RPMI7951 (cell line): ENCODE measurements at places on chromosomes 6 and 20.

DNA sequence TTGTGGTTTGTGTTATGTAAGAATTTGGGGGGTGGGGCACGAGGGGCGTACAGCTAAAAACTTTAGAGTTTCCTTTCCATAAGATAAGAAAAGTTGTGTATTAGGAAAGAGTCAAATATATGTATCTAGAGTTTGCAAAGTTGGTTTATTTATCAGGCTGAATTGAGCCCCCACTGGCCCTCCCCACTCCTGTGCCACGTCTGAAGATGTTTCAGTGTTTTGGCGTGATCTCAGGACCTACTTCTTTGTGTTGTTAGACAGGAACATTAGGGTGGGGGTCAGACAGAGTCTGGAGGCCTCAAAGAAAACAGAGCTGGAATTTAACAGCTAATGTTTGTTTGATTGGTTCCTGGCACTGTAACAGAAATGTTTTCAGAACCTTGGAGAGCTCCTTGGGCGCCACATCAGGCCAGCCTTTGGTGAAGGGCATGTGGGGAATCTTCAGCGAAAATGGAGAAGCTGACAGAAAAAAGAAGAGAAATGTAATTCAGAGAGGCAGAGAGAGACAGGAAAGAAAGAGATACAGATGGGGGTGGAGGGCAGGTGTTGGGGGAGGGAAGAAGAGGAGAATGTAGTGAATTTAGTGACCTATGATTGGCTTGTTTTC lies 674 bp downstream of the NRSN1 start:
- peak; percentile 36 for DNase-seq

DNA sequence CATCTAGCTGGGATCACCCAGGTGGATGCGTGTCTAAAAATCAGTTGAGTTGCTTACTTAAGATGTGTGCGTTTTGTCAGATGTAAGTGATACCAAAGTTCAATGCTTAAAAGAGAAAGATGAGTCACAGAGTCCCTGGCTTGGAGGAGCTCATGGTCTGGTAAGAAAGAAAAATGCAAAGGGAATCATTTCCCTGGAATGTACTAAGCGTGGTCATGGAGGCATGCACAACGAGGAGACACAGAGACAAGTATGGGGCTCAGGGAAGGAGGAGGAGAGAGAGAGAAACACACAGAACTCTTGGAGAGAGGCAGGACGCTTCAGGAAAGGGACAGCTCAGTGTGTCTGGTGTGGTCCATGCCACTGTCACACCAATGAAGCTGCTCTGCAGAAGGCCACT lies 186.9 kb upstream of the GMDS start:
- DNase-seq: peak; percentile 75

GRCh38 chr6:34486106-34486740 lies 20.3 kb downstream of the PACSIN1 start:
- no peak for DNase-seq

DNA sequence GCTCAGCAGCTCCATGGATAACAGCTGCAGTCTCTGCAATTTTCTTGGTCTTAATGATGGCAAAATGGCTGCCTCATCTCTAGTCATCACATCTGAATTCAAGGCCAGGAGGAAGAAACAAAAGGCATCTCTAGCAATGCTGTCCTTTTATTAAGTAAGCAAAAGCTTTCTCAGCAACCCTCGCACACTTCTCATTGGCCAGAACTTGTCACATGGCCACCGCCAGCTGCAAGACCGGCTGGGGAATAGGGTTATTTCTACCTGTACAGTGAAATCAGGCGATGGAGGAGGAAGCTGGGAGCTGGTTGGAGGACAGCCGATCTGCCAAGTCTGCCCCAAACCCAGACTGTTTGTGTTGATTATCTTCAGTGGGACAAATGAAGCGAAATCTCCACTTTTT lies 33.4 kb downstream of the ANKRD60 start:
- no peak for DNase-seq

- peak; percentile 14 for DNase-seq
Measured at GRCh38 chr20:8601542-8601912, 467.4 kb upstream of the PLCB4 start.

DNA sequence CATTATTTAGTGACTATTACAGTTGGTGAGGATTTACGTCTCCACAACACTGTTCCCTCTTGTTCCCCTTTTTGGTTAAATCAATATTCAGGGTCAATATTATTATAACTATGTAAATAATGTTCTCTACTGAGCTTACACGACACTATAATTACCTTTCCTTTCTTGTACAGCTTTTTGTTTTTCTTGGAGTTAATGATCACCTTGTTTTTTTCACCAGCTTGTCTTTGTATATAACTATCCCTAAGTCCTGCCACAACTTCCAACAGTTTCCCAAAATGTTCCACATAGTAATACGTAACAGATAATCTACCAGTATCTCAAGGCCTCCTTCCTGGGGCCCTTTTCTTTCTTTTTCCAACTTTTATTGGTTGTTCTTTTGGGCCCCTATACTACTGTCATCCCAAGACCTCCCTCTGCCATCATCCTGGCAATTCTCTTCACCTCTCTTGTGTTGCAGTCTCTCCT lies 142.0 kb upstream of the SOX4 start:
- no peak for DNase-seq

GRCh38 chr6:158338311-158339112 lies 26.2 kb downstream of the TULP4 start:
- DNase-seq: no peak

DNA sequence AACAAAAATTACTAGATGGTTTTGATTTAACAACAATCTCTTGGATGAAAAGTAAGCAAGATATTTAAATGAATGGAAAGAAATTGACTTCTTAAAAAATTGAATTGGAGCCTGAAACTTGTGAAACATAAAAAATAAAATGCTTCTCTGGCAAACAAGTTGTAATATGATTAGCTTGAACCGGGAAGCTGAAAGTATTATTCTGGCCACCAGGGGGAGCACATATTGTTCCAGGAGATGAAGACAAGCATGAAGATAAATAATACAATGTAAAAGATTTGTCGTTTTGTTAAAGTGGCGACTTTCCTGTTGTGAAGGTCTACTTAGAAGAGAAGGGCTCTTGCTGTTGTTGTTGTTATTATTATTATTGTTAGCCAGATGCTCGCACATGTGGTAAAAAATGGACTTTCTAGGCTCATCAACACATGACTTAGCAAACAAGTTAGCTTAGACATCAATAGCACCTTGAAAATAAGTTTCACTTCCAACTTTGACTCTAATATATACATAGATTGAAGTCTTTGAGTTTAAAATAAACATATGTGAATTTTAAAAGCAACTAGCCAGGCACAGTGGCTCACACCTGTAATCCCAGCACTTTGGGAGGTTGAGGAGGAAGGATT lies 14.2 kb downstream of the PAX1 start:
- peak; percentile 63 for DNase-seq

- DNase-seq: peak; percentile 58
Measured at GRCh38 chr20:48008850-48009515, 223.7 kb upstream of the SULF2 start.

GRCh38 chr20:3174442-3175261 lies 1.3 kb upstream of the LZTS3 start:
- peak; percentile 12 for DNase-seq

- no peak for DNase-seq
Measured at GRCh38 chr6:139922236-139922635, 547.8 kb upstream of the CITED2 start.

GRCh38 chr20:37711994-37712964 lies 18.4 kb downstream of the CTNNBL1 start:
- no peak for DNase-seq

- DNase-seq: no peak
Measured at GRCh38 chr6:156396791-156397418, 380.3 kb upstream of the ARID1B start.

GRCh38 chr20:48740292-48740649 lies 87.5 kb downstream of the PREX1 start:
- DNase-seq: no peak

DNA sequence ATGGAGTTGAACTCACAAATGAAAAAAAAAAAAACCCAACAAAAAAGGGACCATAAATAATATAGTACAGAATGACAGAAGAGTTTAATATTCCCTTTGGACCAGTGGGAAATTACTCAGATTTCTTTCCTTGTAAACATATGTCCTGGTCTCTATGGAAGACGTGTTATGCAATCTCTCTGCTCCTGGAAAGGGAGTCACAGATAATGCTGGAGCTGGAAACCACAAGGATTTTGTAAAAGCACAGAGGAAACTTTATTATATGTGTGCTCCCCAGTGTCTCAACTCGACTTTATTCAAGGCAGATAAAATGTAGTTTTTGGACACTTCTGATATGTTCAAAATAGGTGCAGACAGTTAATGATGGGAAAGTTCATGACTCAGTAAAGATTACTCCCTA lies 88.1 kb upstream of the ZFP64 start:
- peak; percentile 29 for DNase-seq

DNA sequence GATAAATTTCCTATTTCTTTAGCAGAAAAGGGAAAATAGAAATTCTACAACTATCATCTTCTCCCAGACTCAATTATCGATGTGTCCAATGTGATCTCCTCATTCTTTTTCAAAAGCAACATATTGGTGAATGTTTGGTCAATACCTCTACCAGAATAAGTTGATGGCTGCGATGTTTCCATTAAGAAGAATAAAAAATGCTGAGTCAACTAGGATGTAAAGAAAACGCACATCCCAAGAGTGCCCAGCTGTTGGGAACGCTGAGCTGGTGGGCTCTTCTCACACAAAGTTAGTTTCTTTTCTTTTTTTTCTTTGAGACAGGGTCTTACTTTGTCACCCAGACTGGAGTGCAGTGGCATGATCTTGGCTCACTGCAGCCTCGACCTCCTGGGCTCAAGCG lies 39.8 kb downstream of the RAMACL start:
- DNase-seq: no peak

DNA sequence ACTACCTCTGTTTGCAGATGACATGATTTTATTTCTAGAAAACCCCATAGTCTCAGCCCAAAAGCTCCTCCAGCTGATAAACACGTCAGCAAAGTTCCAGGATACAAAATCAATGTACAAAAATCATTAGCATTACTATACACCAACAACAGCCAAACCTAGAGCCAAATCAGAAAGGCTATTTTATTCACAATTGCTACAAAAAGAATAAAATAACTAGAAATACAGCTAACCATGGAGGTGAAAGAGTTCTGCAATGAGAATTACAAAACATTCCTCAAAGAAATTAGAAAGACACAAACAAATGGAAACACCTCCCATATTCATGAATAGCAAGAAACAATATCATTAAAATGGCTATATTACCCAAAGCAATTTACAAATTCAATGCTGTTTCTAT lies 65.6 kb upstream of the HTR1E start:
- no peak for DNase-seq

DNA sequence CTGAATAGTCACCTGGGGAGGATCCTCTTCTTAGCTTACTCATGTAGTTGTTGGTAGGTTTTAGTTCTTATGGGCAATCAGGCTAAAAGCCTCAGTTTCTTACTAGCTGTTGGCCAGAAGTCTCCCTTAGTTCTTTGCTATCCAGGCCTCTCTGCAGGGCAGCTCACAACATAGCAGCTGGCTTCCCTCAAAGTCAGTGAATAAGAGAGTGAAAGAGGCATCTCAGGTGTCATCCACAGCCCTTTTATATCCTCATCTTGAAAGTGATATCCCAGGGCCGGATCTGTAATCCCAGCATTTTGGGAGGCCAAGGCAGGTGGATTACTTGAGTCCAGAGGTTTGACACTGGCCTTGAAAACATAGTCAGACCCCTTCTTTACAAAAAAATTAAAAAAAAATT lies 42.1 kb upstream of the FOXA2 start:
- DNase-seq: no peak

GRCh38 chr6:70160276-70160675 lies 142.6 kb downstream of the COL9A1 start:
- DNase-seq: no peak

DNA sequence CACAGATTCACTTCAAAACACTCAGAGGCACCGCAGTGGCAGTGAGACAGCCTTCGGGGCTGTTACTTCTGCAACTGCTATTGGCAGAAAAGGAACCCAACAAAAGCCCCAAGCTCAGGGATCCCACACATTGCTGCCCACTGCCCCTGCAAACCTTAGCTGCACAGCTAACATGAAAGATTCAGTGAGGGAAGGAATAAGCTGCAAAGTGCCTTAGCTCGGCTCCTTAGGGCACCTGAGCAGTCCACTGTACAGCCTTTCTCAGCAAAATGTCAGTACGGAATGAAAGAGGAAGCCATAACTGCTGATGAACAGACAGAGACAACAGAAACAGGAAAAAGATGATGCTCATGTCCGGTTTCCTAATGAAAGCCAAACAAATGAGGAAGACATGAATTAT lies 179.7 kb upstream of the SHLD1 start:
- no peak for DNase-seq

- DNase-seq: no peak
Measured at GRCh38 chr20:53608456-53609452, 15.1 kb upstream of the ZNF217 start.

GRCh38 chr20:50197463-50198179 lies 7.0 kb downstream of the CEBPB start:
- DNase-seq: no peak

- DNase-seq: no peak
Measured at GRCh38 chr6:42533794-42534193, 30.0 kb upstream of the UBR2 start.

DNA sequence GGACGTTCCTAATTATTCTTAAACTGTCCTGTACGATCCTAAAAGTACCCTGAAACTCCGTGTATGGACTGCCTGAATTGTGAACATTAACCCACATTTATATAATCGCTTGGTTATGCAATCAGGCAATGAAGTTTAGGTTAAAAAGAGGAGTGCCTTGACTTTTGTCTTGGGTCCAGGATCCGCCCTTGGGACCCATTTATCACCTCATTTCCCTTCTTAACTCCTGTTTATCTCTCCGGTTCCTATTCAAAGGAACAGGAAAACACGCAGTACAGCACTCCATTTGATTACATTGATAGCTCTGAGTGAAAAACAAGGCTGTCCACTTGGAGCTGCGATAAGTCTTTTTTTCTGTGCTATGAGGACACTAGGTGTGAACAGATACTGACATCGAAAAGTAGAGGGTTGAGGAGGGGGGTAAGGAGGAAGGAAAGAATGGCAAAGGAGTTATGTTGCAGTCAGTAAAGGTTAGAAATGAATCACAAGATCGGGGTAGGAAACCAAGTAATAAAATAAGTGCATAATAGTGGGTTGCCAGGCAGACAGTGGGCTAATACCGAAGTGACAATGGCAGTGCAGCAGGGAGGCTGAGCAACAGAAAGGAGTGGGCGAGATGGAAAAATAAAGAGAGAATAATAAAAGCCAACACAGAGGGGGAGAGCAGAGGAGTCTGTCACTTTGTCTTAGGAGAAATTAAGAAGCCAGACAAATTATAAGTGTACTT lies 15.9 kb upstream of the PCK1 start:
- DNase-seq: no peak

GRCh38 chr6:118672678-118673077 lies 21.3 kb upstream of the CEP85L start:
- no peak for DNase-seq
